ENCODE measurements at places on chromosomes 5 and 9. TPM values are rescaled to one million over a fixed set of nuclear protein-coding genes. Genes with fewer than 3 reads are reported as not detected.

The FRRS1L gene
- not detected for polyA plus RNA-seq

- DNase-seq, result no peak
Observed at GRCh38 chr5:76537073-76537543, 86.1 kb downstream of the F2RL2 start.

DNA sequence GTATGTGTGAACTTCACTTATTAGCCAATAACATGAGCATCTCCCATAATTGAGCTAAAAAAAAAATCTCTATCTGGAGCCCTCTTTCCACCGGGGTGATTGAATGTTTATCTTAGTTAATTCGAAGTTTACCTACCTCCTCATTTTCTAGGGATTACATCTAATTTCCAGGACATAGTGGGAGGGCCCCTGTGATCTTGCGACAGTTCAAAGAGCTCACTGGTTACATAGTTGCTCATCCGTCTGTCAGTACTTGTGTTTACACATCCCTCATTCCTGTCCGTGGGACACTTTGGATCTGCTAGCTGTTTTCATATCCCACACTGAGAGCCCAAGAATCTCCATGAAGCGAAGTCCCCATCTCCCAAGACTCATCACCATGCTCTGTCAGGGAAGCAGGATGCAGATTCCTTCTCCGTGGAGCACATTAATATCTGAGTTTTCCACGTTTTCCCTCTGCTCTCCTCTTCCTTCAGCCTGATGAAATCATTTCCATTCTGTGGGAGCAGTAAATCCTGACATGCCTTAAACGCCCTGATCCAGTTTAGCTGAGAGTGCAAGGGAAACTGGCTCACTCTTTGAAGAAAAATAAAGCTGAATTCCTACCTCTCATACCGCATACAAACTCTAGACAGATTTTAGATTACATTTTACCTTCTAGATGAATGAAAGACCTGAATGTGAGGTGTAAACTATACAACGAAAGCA, 10.2 kb upstream of the SFXN1 start:
- DNase-seq, result no peak

DNA sequence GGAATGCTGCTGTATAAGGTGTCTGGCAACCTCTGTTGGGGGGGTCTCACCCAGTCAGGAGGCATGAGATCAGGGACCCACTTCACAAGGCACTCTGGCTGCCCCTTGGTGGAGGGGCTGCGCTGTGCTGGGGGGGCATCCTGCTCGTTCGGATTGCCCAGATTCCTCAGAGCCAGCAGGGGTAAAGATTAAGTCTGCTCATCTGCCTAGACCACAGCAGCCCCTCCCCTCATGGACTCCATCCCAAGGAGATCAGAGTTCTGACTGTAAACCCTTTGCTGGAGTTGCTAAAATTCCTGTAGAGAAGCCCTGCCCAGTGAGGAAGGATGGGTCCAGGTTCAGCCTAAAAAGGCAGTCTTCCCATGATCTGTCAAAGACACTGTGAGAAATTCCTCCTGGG, 262.0 kb upstream of the C9orf72 start:
- DNase-seq, result no peak

- DNase-seq, result no peak
Observed at GRCh38 chr5:3542158-3542557, 53.5 kb upstream of the IRX1 start.

- no peak for DNase-seq
Observed at GRCh38 chr9:98922721-98923435, 20.8 kb upstream of the COL15A1 start.

Measured in naive B cell (primary cell).